ENCODE measurements at places on chromosomes 1 and 21.
A peak's percentile ranks its signal among the peaks of the same experiment; 100 is the strongest.

DNA sequence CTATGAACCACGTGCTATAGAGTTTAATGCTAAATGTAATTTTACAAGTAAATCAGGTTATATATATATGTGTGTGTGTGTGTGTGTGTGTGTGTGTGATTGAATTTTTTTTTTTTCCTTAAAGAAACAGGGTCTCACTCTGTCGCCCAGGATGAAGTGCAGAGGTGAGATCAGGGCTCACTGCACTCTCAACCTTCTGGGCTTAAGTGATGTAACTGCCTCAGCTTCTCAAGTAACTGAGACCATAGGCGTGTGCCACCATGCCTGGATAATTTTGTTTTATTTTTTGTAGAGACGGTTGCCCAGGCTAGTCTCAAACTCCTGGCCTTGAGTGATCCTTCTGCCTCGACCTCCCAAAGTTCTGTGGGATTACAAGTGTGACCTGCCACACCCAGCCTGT, 26.3 kb downstream of the POU2F1 start:
- H3K27ac ChIP-seq: no peak overlapping the region
- DNase-seq: no peak
- H3K4me3 ChIP-seq: no peak overlapping the region
- H3K4me1 ChIP-seq: no peaks in the 10 kb centered on the region
- H3K36me3 ChIP-seq: no peaks in the 10 kb centered on the region

GRCh38 chr1:213934649-213935048, 53.1 kb upstream of the PROX1 start:
- H3K36me3 ChIP-seq: no peaks in the 10 kb centered on the region
- no peak for DNase-seq

- no peaks in the 10 kb centered on the region for H3K4me1 ChIP-seq
- DNase-seq: no peak
- H3K4me3 ChIP-seq: no peak overlapping the region
- no peaks in the 10 kb centered on the region for H3K27me3 ChIP-seq
- H3K36me3 ChIP-seq: no peaks in the 10 kb centered on the region
Observed at GRCh38 chr1:152880907-152881306, 2.8 kb downstream of the SMCP start.

DNA sequence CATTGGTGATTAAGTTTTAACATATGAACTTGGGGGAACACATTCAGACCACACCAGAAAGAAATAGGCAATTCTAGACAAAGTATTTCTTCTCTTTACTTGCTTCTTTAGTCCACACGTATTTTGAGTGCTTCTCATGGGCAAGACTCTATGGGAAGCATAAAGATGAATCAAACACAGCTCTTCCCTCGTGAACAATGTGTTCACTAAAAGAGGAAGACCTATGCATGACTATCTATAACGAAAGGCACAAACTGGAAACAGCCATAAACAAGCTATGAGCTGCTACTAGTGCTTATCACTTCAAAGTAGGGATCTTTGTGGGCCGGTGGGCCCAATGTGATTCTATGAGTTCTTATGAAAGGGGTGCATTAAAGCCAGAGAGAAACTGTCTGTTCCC, 53.0 kb upstream of the PRDX6 start:
- H3K4me3 ChIP-seq: no peak overlapping the region
- H3K27me3 ChIP-seq: no peaks in the 10 kb centered on the region
- DNase-seq: no peak
- H3K4me1 ChIP-seq: peaks cover 11% of the 10 kb centered on the region

DNA sequence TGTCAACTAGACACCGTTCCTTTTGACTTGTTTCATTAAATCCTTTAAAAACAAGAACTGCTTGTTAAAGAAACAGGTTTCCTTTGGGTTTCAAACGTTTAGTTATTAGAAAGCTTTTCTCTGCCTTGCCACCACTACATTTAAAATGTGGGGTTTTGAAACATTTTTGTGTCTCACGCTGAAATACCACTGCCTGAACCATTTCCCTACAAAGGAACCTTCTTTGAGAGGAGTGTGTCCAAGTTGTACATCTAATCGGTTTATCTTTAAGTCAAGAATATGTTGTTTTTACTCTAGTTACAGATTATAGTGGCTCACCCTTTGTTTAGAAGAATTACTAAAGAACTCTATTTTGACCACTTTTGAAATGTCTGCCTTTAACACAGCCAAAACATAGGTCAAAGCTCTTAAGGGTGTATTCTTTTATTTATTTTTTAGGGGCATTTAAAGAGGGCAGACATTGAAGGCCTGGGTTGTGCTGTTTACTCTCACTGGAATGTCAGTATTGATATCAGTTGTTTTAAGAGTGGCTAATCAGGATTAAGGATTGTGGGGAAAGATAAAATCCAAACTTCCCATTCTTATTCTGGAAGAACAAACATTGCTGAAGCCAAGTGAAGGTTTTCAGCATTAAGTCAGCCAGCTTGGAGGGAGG, 143.4 kb downstream of the GALNT2 start:
- no peaks in the 10 kb centered on the region for H3K36me3 ChIP-seq
- no peak overlapping the region for H3K4me3 ChIP-seq
- no peak for DNase-seq

GRCh38 chr1:209823143-209824041, 4.4 kb upstream of the UTP25 start:
- no peaks in the 10 kb centered on the region for H3K36me3 ChIP-seq
- no peaks in the 10 kb centered on the region for H3K27me3 ChIP-seq

- no peaks in the 10 kb centered on the region for H3K4me1 ChIP-seq
- no peaks in the 10 kb centered on the region for H3K27me3 ChIP-seq
- H3K4me3 ChIP-seq: no peak overlapping the region
- H3K27ac ChIP-seq: peak overlapping the region; percentile 56
Observed at GRCh38 chr1:21639594-21640041, 29.5 kb downstream of the RAP1GAP start.

GRCh38 chr21:29136033-29136432, 5.6 kb downstream of the MAP3K7CL start:
- H3K36me3 ChIP-seq: no peaks in the 10 kb centered on the region
- no peaks in the 10 kb centered on the region for H3K27me3 ChIP-seq

DNA sequence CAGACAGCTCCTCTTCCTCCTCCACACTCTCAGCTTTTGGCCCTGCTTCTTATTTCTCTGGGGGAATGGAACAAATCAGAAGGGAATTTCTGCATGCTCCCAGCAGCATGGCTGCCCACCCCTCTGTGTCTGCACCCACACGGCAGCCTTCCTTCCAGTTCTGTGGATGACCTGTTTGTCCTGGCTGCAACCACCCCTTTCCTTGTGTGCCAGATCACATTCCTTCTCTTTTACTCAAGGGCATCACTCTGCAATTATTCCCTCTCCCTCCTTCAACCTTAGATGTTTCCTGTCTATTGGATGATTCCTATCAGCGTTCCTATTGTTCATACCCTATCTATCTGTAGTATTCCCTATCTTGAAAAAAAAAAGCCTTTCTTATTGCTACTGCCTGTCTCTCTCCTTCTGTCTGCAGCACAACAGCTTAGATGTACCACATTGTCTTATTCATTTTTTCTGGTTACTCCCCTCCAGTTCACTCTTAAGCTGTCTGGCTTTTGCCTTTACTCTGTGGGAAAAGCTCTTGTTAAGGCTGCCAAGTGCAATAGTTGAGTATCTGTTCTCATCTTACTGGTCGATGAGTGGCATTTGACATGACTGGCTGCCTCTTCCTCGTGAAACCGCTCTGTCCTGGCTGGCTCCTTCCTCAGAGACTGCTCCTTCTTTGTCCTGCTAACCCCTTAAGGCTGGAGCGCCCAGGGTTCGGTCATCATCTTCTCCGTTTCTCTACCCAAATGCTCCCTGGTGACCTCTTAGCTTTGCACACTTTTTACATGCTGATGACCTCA, 351.1 kb downstream of the CAMTA1 start:
- no peak overlapping the region for H3K27ac ChIP-seq
- no peaks in the 10 kb centered on the region for H3K36me3 ChIP-seq
- peaks cover 11% of the 10 kb centered on the region for H3K4me1 ChIP-seq

DNA sequence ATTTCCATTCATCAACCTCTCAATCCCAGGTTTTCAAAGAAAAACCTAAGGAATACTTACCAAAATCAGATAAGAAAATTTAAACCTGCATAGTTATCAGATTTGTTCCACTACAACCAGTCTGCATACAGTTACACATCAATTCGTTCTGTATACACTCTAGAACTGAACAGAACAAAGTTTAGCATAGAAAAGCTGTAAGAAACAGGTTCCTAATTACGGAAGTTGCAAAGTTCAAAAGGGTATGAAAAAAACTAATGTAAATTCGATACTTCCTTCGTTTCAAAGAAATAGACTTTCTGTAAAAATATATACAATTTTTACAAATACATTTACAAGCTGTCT, 3.1 kb downstream of the MCL1 start:
- H3K4me3 ChIP-seq: peak overlapping the region; percentile 96
- H3K4me1 ChIP-seq: peaks cover 56% of the 10 kb centered on the region
- peaks cover 78% of the 10 kb centered on the region for H3K36me3 ChIP-seq
- DNase-seq: no peak
- no peaks in the 10 kb centered on the region for H3K27me3 ChIP-seq

DNA sequence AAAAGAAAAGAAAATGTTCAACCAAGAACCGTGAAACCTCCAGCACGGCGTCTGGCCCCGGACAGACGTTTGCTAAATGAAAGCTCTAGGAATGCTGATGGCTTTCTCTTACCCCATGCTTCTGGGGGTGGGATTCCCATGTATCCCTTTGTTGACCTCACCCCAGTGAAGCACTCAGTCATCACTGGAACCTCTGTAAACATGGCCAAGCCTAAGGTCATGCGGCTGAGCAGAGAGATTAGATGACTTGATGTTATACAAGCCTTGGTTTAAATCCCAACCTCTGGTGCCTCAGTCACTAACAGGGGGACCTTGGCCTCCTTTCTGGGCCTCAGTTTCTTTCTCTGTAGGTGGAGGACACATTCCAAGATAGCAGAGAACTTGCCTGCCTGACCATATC, 2.8 kb upstream of the MYOM3 start:
- H3K27me3 ChIP-seq: no peaks in the 10 kb centered on the region
- no peak for DNase-seq
- no peaks in the 10 kb centered on the region for H3K36me3 ChIP-seq
- no peak overlapping the region for H3K4me3 ChIP-seq
- no peaks in the 10 kb centered on the region for H3K4me1 ChIP-seq

GRCh38 chr1:29683472-29683871, 447.1 kb downstream of the PTPRU start:
- no peaks in the 10 kb centered on the region for H3K27me3 ChIP-seq
- no peaks in the 10 kb centered on the region for H3K36me3 ChIP-seq
- H3K27ac ChIP-seq: no peak overlapping the region
- H3K4me1 ChIP-seq: no peaks in the 10 kb centered on the region

DNA sequence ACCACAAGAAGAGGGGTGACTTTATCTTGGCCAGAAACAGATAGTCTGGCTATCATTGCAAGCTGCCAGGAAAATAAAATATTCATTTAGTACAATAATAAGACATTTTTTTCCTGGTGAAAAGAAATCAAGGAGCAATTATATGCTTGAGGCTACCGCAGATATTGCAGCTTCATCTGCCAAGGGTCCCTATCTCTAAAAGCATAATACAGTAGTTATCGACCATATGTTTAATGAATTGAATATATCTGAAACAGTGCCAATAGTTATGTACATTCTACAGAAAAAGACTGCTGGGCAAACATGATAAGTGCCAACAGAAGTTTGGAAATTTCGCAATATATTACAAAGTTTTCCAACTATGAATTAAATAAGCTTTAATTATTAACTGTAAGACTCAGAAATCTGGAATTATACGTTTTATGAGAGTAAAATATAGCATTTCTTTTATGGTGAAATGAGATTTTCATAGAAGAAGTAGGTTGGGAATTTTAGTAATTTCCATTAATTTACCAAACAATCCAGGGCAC, 561.1 kb upstream of the ZP4 start:
- no peaks in the 10 kb centered on the region for H3K27me3 ChIP-seq
- H3K4me1 ChIP-seq: no peaks in the 10 kb centered on the region
- no peak overlapping the region for H3K4me3 ChIP-seq
- no peak for DNase-seq

DNA sequence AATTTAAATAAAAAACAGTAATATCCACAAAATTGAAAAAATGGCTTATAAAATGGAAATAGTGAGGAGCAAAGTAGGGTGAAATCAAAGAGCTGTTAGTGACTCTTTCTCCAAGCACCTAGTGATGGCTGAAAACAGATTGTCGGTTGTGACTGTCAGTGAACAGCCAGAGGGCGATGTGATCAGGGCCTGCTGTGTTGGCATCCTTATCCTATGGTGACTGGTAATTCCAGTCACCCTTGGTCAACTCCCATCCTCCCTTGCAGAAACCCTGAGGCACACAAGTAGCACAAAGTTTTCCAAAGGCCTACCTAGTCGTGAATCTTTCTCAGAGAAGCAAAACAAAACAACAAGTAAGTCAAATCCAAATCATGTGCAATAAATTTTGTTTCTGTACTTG, 599.8 kb upstream of the CXADR start:
- no peak overlapping the region for H3K4me3 ChIP-seq
- H3K27me3 ChIP-seq: no peaks in the 10 kb centered on the region
- no peak for DNase-seq
- H3K36me3 ChIP-seq: no peaks in the 10 kb centered on the region
- no peak overlapping the region for H3K27ac ChIP-seq

DNA sequence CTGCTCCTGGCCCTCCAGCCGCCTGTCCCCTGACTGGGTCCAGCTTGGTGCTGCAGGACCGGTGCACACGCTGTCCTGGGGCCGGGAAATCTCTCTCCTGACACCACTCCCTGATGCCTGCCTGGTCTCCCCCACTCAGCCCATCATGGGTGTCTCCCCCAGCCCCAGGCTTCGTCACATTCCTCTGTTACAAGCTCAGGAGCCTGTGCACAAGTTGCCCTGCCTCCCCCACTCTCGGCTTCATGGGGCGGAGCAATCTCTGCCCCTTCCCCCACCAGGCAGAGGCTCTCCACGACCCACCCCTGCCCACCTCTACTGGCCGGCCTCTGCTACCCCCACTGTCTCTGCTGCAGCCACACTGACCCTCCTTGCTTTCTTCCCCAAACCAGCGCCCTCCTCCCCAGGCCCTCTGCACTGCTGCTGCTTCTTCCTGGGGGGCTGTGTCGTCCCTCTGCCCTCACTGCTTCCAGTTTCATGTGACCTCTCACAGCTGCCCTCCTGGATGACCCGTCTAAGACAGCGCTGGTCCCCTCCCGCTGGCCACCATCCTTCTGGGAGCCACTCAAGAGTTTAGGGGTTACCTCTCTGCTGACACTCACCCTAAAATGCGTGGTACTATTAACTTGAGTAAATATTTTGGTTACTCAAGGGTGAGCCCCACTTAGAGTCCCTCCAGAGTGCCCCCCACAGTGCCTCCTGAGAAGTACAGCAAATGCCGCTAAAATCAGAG, 5.7 kb upstream of the RIPK4 start:
- no peaks in the 10 kb centered on the region for H3K36me3 ChIP-seq
- no peak for DNase-seq
- H3K4me3 ChIP-seq: no peak overlapping the region
- peaks cover 5% of the 10 kb centered on the region for H3K27me3 ChIP-seq
- no peak overlapping the region for H3K27ac ChIP-seq

DNA sequence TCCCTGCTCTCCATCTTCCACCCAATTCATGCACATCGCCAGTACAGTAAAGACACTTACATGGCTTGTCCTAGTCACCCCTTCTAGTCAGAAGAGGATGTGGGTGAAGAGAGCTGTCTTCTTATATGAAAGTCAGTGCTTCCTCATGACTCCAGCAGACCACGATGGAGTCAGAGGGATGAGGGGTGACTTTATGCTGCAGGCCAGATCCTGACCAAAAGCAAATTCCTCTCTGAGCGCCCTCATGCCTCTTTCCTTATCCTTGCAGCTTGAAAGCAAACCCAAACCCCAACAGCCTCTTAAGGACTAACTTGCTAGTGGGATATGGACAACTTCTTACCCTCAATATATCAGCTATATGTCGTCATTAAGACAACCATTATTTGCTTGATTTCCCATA, 348.2 kb upstream of the DUSP10 start:
- H3K27ac ChIP-seq: no peak overlapping the region
- no peaks in the 10 kb centered on the region for H3K36me3 ChIP-seq
- no peak for DNase-seq
- H3K27me3 ChIP-seq: no peaks in the 10 kb centered on the region
- no peaks in the 10 kb centered on the region for H3K4me1 ChIP-seq

- no peaks in the 10 kb centered on the region for H3K27me3 ChIP-seq
- no peaks in the 10 kb centered on the region for H3K4me1 ChIP-seq
- no peak for DNase-seq
Observed at GRCh38 chr1:204493984-204494280, 673 bp downstream of the PIK3C2B start.

All from right atrium auricular region (tissue), 2 donors.